Stimulated activated CD4-positive, alpha-beta T cell treated with anti-CD3 and anti-CD28 coated beads, TNF-alpha, amount 100 ng/mL, for 4 hours (primary cell): ENCODE measurements at places on chromosomes 13 and 19.

GRCh38 chr13:70183041-70183440 lies 74.8 kb upstream of the KLHL1 start:
- no peak for DNase-seq

DNA sequence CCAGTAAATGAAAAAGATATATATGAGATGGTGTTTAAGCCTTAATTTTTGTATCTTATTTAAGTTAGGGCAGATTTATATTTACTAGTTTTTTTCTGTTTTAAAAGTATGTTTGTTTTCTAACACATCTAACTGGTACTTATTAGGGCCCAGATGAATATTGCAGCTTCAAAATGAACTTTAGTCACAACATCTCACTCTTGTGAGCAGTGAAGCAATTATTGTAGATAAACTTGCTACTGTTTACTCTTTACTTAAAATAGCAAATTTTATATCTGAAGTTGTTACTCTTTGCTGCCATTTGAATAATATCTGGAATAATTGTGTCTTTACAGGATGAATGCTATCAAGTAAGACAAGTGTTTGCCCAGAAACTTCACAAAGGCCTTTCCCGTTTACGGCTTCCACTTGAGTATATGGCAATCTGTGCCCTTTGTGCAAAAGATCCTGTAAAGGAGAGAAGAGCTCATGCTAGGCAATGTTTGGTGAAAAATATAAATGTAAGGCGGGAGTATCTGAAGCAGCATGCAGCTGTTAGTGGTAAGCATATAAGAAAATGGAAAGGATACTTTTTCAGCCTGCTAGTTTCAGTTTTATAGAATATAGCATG lies 166.8 kb downstream of the PDS5B start:
- no peak for DNase-seq

- no peak for DNase-seq
Measured at GRCh38 chr19:29928831-29929230, 13.2 kb upstream of the URI1 start.

- no peak for DNase-seq
Measured at GRCh38 chr13:29664591-29664990, 69.1 kb upstream of the SLC7A1 start.

- no peak for DNase-seq
Measured at GRCh38 chr19:35169221-35169995, 14.9 kb downstream of the FXYD5 start.
